Colonic mucosa (tissue), 4 donors: ENCODE measurements at places on chromosomes 11 and 22. TPM values are rescaled to one million over a fixed set of nuclear protein-coding genes. Genes with fewer than 3 reads are reported as not detected.

SUSD2 gene
- 1.2 TPM for total RNA-seq

GRCh38 chr11:92458486-92458885 lies 233.9 kb downstream of the FAT3 start:
- DNase-seq, result no peak

MS4A4A gene
- 5.6 TPM for total RNA-seq

- peak; percentile 77 for DNase-seq
These were observed at the start of gene RASGRP2 for GRCh38 chr11:64743591-64744543. RASGRP2 (minus strand) TSS chr11:64744142; CDS start chr11:64742866, 1,276 bp downstream.

- DNase-seq, result no peak
These were observed 23.8 kb downstream of the SLC6A5 start for GRCh38 chr11:20623252-20623651.

GRCh38 chr11:73655686-73656085 lies 9.3 kb downstream of the PLEKHB1 start:
- no peak for DNase-seq

DNA sequence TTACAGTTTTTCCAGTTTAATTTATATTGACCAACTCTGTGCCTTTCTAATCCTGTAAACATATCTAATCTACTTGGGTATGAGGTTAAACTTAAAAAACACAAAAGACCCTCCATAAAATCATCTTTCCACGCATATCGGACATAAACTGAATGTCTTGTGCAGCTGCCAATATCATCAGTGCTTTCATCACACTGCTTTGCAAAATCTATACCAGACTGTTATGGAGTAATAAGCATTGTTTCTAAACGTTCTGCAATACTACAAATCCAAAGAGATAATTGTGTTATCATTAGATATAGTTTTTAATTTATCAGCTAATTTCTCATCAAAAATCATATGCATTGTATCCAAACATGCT lies 36.1 kb upstream of the AMPD3 start:
- no peak for DNase-seq

HSPB2 gene
- 2.2 TPM for total RNA-seq

GRCh38 chr11:10931761-10932670 lies 74.2 kb upstream of the ZBED5 start:
- DNase-seq, result peak; percentile 58

FDXACB1 gene
- total RNA-seq, result 1.6 TPM

KIF18A gene
- 10.2 TPM for total RNA-seq

KRTAP5-7 gene
- total RNA-seq, result 0.17 TPM

CD81 gene
- total RNA-seq, result 185 TPM

DNA sequence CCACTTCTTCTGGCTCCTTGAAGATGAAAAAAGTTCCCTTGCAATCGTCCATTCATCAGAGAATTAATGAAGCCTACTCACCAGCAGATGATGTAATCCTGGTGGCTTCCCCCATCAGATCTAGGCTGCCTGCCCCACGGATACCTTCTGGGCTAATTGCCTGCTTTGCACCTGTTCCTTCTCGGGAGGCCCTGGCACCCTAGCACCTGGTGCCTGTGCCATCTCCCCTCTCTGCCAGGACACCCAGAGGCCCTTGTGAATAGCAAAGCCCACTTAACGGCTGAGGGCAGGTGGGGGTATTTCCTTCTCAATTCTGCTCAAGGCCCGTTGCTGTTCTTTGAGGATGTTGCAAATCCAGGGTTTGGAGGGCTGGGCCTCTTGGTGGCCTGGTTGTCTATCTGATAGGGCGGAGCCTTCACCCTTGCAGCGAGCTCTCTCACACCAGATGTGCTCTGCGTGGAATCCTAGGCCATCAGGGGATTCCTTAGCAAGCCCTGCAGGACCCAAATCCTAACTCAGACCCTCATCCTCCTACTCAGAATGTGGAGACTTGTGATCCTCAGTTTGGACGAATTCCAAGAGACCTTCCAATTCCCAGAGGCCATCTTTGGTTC lies at the start of gene LMO2:
LMO2 (minus strand) TSS at position 363 of the 614 bp plus-strand sequence. CDS start 22,360 bp downstream, outside the sequence.
- no peak for DNase-seq

DNA sequence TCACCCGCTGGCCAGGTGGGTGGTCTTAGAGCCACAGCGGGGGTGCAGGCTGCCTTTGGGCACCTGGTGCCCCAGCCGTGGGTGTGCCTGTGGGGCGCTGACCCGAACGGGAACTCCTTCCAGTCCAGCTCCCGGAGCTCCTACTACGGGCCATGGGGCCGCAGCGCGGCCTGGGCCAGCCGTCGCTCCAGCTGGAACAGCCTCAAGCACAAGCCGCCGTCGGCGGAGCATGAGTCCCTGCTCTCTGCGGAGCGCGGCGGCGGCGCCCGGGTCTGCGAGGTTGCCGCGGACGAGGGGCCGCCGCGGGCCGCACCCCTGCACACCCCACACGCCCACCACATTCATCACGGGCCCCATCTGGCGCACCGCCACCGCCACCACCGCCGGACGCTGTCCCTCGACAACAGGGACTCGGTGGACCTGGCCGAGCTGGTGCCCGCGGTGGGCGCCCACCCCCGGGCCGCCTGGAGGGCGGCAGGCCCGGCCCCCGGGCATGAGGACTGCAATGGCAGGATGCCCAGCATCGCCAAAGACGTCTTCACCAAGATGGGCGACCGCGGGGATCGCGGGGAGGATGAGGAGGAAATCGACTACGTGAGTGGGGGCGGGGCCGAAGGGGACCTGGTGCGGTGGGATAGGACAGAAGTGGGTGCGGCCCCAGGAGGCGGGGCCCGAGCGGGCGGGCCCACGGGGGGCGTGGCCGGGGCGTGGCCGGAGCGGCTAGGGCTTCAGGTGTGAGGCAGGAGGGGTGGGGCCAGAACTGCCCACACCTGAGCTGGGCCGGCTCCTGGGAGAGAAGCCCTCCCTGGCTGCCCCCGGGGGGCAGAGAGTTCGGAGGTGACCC lies 91.5 kb downstream of the CACNA1I start:
- DNase-seq, result peak; percentile 80

- DNase-seq, result no peak
These were observed 171.7 kb downstream of the DBX1 start for GRCh38 chr11:19988598-19988997.

TRPC6 gene
- 0.96 TPM for total RNA-seq

TNNT3 gene
- total RNA-seq, result not detected

DNA sequence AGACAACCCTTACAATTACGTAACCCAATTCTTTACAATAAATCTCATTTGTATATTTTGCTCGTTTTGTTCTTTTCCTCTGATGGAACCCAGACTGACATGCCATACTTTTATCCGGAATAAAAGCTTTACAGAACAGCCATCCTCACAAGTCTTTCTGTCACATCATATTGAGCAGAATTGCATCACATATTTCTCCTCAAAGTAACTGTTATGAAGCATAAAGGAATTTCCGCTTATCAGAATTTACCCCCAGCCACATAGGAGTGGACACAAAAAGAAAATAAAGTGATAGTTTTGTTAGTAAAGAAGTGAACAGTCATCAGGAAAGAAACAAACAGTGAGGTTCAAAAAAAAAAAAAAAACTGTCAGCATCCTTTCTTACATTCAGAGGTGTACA lies 539.5 kb upstream of the LUZP2 start:
- no peak for DNase-seq

- DNase-seq, result no peak
These were observed 474.8 kb upstream of the CCDC90B start for GRCh38 chr11:83760932-83761331.

DNA sequence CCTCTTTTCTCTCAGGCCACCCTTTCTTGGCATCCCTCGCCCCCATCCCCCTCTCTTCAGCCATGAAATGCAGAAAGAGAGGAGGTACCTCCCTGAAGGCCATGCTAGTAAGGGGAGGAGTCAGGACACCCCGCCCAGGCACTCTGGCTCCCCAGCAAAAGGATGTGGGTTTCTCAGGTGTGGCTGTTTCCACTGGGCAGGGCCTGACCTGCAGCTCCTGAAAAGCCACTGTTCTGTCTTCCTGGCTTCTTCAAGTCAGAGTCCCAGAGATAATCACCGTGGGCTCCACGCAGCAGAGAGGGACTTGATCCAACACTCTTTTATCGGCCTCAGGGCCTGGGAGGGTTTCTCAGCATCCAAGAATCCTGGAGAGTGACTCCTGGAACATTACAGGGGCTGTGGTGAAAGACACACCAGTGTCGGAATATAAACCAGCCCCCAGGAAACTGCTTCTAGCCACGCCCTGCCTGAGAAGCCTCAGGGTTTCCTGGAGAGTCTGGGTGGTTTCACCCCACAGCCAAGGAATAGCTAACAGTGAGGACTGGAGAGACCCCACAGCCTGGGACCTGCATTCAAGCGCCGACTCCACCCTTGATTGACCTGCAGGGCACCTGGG lies 45.7 kb upstream of the TSPAN18 start:
- DNase-seq, result no peak

DNA sequence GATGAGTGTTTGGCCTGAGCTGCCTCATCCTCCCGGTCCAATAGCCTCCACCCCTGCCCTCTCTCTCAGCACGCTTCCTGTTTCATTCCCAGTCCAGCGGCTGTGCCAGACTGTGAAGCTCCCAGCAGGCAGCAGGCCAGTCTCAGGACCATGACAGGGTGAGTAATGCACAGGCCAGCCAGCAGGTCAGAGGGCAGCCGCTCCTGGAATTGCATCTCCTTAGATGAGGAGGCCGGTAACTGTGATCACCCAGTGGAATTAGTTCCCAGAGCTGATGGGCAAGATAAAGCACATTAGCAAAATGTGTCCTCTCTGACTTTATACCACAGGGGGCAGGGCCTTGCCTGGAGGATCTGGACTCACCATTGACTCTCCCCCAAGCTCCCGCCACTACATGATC lies 251.2 kb downstream of the ETS1 start:
- DNase-seq, result no peak
